GM13977 (cell line): ENCODE measurements at places on chromosomes 1 and 21.
A peak's percentile ranks its signal among the peaks of the same experiment; 100 is the strongest.

- DNase-seq, result no peak
Measured at GRCh38 chr1:61825393-61825792, 83.1 kb downstream of the PATJ start.

- DNase-seq, result no peak
Measured at GRCh38 chr21:28311411-28312190, 681.1 kb downstream of the LTN1 start.

DNA sequence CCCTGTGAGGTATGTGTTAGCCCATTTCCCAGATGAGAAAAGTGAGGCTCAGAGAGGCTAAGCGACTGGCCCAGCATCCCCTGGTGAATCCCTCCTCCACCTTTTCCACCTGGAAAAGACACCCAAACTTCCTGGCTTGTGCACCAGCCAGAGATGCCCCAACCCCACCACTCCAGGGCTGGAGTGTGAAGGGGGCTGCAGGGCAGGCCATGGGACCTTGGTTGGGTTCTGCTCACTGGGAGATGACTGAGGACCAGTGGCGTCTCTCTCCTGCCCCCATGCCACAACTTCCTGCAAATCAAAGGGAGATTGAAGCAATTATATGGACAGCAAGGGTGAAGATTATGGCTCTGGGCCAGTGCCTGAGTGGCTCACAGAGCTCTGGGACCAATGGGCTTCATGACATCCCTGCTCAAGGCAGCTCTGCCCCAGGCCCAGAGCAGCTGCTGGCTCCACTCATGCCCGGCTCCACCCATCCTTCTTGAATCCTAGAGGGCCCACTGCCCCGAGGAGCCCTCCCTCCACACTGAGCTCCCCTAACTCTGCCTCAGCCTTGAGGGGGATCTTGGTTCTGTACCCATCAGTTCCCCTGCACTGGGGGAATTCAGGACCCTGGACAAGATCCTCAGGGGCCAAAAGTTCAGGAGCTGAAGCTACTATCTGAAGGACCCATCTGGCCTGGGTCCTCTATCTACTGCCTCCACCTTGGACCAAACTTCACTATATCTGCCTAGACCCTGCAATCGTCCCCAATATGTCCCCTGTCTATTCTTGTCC lies 416.9 kb downstream of the PTPRU start:
- no peak for DNase-seq

GRCh38 chr1:88736633-88737248 lies 52.7 kb downstream of the PKN2 start:
- DNase-seq, result no peak

GRCh38 chr1:243236604-243237252 lies 18.4 kb downstream of the CEP170 start:
- peak; percentile 17 for DNase-seq

DNA sequence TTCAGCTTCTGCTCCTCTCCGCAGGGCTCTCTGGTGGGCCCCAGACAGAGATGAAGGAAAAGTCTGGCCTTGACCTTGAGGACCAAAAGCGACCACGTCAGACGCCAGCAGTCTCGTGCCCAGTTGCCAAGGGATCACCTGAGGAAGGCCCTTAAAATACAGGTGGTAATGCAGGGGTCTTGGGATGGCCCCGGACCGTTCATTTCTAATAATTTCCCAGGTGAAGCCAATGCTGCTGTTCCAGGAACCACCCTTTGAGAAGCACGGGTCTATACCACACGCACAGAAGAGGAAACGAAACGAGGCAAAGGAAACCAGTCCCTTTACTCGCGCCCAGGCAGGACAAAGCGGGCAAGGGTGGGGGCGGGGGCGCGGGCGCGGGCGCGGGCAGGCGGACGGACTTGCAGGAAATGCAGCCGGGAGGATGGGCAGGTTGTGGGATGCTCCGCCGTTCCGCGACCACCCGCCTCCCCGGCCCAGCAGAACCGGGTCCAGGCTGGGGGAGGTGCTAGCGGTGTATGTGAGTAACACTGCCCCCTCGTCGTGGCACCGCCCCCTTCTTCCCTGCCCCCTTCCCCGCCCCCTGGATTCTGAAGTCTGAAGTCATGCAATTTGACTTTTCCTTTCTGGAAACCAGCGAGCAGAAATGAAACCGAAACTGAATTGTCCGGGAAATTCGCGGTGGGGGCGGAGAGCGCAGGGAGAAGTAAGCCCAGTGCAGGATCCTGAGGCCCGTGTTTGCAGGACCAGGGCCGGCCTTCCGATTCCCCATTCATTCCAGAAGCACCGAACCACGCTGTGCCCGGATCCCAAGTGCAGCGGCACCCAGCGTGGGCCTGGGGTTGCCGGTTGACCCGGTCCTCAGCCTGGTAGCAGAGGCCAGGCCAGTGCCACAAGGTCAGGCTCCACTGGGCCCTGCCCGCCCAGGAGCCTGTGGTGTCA lies 5.8 kb upstream of the MX1 start:
- peak; percentile 53 for DNase-seq

GRCh38 chr1:46285730-46286477 lies 17.5 kb downstream of the LRRC41 start:
- no peak for DNase-seq

DNA sequence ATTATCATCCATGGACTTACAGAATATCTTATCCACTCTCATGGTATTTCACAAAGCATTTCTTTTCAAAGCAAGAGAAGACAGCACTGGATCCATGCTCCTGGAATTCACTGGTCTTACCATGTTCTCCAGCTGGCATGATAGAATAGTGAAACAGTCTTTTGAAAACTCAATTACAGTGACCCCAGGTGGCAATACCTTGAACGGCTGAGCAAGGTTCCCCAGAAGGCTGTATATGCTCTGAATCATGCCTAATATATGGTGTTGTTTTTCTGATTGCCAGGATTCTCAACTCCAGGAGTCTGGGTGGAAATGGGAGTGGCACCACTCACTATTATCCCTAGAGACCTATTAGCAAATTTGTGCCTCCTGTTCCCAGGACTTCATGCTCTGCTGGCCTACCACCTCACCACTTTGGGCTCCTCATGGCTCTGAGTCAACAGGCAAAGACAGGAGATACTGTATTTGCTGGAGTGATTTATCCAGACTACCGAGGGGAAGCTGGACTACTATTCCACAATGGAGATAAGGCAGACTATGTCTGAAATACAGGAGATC lies 87.6 kb downstream of the CATSPERE start:
- DNase-seq, result no peak

- DNase-seq, result no peak
Measured at GRCh38 chr1:69833536-69833935, 265.8 kb downstream of the LRRC7 start.

DNA sequence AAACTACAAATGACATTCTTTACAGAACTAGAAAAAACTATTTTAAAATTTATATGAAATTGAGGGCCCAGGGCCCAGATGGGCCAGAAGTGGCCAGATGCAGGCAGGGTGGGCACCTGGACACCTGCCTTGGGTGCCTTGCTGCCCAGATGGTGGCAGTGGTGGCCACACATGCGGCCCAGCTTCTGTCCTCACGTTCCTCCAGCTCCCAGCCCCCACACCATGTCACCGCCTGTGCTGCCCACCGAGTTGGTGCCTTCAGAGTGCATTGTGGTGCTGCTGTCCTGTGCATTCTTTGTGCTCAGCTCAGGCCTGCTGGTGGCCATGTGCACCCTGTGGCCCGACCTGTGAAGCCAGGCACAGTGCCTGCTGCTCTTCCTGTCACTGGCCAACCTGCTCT lies 216.8 kb upstream of the CXADR start:
- DNase-seq, result no peak

DNA sequence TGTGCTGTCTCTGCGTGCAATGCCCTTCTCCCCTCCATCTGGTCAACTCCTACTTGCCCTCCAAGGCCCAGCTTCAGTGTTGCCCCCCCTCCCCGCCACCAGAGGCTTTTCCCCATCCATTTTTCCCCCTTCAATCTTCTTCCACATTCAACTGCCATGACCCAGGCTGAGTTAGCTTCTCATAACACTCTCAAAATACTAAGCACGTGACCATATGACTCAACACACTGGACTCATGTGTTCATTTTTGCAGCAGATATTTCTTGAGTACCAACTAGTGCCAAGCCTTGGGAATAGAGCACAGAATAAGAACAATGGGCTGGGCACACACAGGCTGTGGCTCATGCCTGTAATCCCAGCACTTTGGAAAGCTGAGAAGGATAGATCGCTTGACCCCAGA lies 132.1 kb downstream of the IGSF21 start:
- DNase-seq, result no peak

- no peak for DNase-seq
Measured at GRCh38 chr1:62070384-62071011, 124.2 kb upstream of the L1TD1 start.

DNA sequence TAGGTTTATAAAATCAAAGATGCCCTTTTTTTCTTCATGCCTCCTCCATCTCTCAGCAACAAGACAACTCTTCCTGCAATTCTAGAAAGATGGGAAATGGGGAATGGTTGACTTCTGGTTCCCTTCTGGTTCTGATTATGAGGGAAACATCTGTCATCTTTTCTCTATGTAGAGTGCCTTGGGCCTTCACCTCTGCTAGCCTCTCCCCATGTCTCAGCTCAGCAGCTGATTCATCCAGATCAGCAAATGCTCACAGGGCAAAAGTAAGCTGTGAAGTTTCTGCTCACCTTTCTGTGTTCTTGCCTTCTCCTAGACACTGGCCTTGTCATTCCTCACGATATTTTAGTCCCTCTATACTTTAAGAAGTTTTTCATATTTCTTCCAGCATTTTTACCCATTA lies 17.8 kb upstream of the BECN2 start:
- no peak for DNase-seq

DNA sequence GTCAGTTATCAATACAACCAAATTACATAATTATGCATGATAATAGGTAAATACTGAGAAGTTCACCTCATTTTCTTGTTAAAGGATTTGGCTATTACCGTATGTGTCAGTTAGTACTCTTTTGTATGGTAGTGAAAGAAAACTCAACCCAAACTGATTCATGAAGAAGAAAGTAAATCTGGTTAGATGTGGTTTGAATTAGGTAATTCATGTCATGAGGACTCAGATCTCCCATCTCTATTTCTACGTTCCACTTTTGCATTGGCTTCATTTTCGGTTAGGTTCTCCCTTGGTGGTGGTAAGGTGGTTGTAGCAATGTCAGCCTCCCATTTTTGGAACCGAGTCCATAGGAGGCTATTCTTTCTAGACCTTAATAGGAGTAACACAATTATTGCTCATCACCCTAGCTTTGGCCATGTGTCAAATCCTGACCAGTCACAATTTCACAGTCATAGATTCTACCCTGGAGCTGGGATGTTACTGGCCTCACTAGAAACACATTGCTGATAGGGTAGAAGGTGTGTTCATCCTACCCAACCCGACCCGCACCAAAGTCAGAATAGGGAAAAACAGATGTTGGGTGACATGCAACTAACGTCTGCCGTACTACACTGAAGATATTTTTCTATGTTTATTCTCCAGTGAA lies 97.6 kb downstream of the OSBPL9 start:
- no peak for DNase-seq

GRCh38 chr1:4602462-4603294 lies 51.7 kb upstream of the AJAP1 start:
- no peak for DNase-seq

DNA sequence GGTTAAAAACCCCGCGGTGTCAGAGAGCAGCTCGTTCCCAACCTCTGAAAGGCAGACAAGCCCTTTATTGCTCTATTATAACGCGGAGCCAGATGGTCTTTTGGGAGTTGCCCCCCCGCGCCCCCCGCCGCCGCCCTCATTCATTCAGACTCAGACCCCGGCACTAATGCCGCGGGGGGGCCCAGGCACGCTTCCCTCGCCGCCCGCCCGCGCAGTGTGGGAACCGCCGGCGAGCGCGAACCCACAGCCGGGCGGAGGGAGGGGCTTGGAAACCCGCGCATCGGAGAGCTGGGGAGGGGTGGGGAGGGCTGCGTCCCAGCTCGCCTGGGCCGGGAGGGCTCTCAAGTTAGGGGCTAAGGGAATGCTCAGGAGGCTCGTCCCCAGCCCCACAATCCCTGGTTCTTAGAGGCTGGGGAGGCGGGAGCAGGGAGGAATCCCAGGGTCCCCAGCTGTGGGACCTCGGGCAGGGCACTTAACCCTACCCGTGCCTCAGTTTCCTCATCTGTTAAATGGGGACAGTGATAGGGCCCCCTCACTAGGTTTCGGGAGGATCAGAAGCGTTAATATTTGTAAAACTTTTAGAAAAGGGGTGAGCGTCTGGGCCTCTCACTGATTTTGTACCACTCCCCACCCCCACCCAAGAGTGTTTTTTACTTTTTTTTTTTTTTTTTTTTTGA lies 10.9 kb upstream of the HES5 start:
- no peak for DNase-seq

DNA sequence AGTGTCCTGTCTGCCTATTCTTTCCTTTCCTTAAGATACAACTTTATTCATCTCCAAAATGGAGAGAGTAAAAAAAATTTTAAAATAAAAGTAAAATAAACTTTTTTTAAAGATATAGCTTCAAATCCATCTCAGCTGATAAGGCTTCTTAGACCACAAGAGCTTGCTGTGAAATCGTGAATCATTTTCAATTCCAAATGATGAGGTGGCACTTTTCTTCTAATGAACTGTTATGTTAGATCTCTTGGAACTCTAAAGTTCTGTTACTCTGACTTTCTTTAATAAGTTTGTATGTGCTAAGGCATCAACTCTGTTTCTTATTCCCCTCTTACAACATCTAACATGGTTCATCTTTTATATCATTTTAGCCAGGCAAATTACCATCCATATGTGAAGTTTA lies 4.5 kb downstream of the SH3GLB1 start:
- no peak for DNase-seq

GRCh38 chr1:180156201-180156600 lies 1.5 kb downstream of the QSOX1 start:
- DNase-seq, result no peak

- DNase-seq, result no peak
Measured at GRCh38 chr21:39610703-39611102, 2.0 kb upstream of the B3GALT5 start.

DNA sequence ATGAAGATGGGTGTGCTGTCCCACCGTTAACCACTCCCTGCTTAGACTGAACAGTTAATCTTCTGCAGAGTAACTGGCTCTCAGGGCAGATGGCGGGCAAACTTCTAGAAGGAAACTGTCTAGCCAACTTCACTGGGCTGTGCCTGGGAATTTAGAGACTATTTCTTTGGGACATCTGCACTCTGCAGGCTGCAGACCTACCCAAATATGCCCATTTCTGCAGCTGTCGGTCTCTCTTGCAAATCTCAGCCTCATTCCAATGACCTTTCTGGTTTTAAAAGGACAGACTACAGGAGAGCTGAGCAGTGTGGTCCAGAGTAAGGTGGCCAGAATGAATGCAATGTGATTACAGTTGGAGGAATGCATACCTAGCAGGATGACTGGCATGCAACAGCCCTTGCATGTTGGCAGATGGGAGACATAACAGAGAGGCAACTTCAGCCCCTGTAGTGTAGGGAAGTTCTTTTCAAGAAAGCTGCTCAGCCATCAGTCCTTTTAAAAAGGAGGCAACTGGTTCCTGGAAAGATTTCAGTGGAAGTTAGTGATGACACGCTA lies 26.3 kb upstream of the IL20 start:
- no peak for DNase-seq

DNA sequence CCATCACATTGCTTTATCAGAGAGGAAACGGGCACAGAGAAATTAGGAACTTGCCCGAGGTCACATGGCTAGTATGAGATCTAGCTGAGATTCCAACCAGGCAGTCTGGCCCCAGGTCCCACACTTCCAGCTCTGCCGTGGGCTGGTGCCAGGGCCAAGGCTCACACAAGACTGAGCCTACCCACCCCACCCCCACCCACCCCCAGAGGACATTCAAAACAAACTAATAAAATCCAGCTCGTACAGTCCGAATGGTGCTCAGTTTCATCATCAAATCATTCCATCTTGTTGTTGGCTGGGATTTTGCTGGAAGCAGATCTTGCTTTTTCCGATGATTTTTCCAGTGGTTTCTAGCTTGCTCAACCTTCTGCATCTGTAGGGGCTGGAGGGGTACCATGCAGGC lies 27.9 kb downstream of the MATN1 start:
- no peak for DNase-seq
